Thoracic aorta (tissue), 2 donors: ENCODE measurements at places on chromosomes 7 and 10. TPM values are rescaled to one million over a fixed set of nuclear protein-coding genes. Genes with fewer than 3 reads are reported as not detected.

GRCh38 chr10:92810934-92811532 is 37.3 kb upstream of the EXOC6 start:
- H3K36me3 ChIP-seq = no peaks in the 10 kb centered on the region
- H3K27ac ChIP-seq = no peak overlapping the region
- no peak overlapping the region for H3K4me3 ChIP-seq
- DNase-seq = no peak
- H3K4me1 ChIP-seq = no peaks in the 10 kb centered on the region

DNA sequence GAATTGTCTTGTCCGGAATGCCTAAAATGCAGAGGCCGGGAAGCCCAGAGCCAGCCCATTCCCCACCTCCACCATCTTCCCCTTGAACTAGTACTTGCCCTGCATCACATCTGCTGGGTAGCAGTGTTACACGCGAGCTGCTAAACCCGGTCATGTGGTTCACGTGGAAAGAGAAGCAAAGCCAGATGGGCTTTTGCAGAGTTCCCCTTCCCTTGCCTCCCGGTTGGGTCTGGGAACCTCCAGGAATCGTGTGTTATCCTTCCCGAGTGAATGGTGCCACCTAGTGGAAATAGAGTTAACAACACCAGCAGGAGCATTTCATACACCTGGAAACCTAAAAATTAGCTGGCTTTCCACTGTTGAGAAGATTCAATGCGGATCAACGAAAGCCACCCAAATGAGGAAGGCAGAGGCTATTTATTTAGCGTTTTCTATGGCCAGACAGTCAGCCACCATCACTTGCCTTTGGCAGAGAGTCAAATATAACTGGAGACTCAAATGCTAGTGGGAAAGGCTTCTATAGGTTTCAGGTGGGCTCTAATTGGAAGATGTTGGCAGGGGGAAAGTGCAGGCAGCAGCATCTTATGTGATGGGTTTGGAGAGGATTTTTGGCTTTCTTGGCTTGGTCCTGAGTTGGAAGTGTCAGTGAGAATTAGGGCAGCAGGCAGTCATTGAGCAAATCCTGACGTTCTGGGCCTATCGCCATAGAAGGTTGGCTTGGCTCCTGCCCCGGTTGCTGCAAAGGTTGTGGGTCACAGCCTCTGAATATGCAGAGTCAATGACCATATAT is 12.9 kb upstream of the DENND2A start:
- no peak overlapping the region for H3K27ac ChIP-seq
- DNase-seq = no peak
- H3K4me1 ChIP-seq = peaks cover 6% of the 10 kb centered on the region
- no peak overlapping the region for H3K4me3 ChIP-seq

Gene CYP3A4
- total RNA-seq = not detected

Gene FRMD4A
- 55.9 TPM for total RNA-seq
